Activated B cell treated with CpG ODN at 0.5 μM for 24 hours (primary cell): ENCODE measurements at places on chromosomes 3 and 15. TPM values are rescaled to one million over a fixed set of nuclear protein-coding genes. Genes with fewer than 3 reads are reported as not detected.

Gene ALCAM
- total RNA-seq: 27.6 and 28.5 TPM in 2 replicates

Gene EFCC1
- not detected in 2 replicates for total RNA-seq

GRCh38 chr3:45760878-45761711, 35.2 kb downstream of the SLC6A20 start:
- H3K4me3 ChIP-seq: no peak overlapping the region
- H3K36me3 ChIP-seq: no peaks in the 10 kb centered on the region
- DNase-seq: no peak
- no peak overlapping the region for H3K27ac ChIP-seq

Gene SPINK8
- not detected in 2 replicates for total RNA-seq

Gene ROPN1B
- not detected in 2 replicates for total RNA-seq

DNA sequence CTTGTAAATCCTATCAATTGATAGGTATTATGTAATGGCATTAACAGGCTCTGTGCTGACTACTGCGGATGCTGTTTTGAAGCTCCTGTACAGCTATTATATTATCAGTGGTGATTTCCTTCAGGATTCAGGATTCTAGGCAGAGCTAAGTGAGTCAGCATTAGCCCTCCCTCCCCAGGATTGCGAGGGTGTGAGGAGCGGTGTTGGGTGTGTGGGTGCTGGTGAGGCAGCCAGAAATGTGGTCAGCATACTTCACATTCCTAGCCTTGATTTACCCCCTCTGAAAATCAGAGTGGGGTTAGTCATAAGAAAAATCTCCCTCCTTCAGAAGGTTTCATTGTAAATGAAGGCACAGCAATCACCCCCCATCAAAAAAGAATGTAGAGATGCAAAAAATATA, 72.5 kb downstream of the SNTN start:
- peaks cover 3% of the 10 kb centered on the region for H3K27me3 ChIP-seq
- no peaks in the 10 kb centered on the region for H3K36me3 ChIP-seq
- H3K27ac ChIP-seq: no peak overlapping the region
- DNase-seq: no peak

DNA sequence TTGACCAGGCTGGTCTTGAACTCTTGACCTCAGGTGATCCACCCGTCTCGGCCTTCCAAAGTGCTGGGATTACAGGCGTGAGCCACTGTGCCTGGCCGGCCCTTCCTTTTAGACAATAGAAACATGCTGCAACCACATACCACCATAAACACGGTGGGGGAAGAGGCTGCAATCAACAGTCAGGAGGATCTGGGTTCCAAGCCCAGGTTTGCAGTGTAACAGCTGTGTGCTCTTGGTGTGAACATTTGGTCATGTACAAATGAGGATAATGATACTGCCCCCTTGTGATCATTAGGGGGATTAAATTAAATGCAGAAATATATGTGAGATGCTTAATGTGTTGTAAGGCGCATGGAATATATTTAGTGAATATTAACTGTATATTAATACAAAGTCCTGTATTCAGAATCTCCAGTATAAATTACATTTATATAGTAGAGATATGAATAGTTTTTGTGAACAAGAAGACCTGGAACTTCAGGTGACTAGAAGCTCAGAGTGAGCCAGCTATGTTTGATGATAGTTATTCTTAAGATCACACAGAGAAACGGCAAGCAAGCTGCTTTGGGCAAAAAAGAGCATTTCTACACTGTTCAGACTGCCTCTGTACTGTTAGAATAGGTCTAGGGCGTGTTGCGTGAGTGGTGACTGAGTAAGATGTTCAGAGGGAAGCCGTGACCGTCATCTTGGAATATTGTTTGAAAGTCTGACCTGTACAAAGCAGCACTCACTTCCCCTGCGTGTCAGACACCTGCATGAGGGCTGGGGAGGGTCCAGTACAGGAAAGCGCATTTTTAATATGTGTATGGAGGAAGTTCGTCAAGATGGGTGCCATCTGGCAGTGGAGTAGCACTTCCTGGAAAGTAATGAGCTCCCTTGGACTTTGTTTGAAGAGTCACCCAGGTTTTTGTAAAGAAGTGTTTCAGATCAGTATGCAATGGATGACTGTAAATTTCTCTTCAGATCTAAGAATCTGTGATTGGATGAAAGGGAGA, 125.8 kb downstream of the PGPEP1L start:
- H3K27ac ChIP-seq: no peak overlapping the region
- no peak for DNase-seq
- H3K27me3 ChIP-seq: peaks cover 2% of the 10 kb centered on the region
- no peaks in the 10 kb centered on the region for H3K36me3 ChIP-seq
- peaks cover 8% of the 10 kb centered on the region for H3K4me1 ChIP-seq

GRCh38 chr3:141103503-141103902, 52.4 kb downstream of the SPSB4 start:
- H3K4me3 ChIP-seq: no peak overlapping the region
- peaks cover 6% of the 10 kb centered on the region for H3K27me3 ChIP-seq
- no peaks in the 10 kb centered on the region for H3K4me1 ChIP-seq
- no peak overlapping the region for H3K27ac ChIP-seq
- H3K36me3 ChIP-seq: no peaks in the 10 kb centered on the region

DNA sequence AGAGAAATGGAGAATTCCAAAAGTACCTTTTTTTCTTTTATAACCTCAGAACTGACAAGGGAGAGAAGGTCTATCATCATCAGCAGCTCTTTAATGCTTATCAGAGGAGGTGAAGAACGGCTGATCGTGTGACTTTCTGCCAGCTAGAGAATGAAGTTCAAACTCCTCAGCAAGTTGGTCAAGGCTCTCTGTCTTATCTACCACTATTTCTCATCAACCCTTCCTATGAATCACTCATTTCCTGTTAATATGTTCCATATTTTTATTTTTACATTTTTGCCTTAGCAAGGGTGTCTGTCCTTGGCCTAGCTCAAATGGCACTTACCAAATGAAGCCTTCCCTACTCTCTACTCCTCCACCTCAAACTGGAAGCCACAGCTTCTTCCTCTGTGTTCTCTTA, 73.1 kb upstream of the TSPAN3 start:
- H3K4me1 ChIP-seq: no peaks in the 10 kb centered on the region
- no peaks in the 10 kb centered on the region for H3K27me3 ChIP-seq
- H3K4me3 ChIP-seq: no peak overlapping the region
- H3K27ac ChIP-seq: no peak overlapping the region
- H3K36me3 ChIP-seq: peaks cover 42% of the 10 kb centered on the region

GRCh38 chr3:194987571-194988494, 283.1 kb downstream of the XXYLT1 start:
- H3K4me3 ChIP-seq: no peak overlapping the region
- no peak for DNase-seq
- H3K36me3 ChIP-seq: no peaks in the 10 kb centered on the region
- no peak overlapping the region for H3K27ac ChIP-seq
- H3K4me1 ChIP-seq: no peaks in the 10 kb centered on the region
- H3K27me3 ChIP-seq: peaks cover 8% of the 10 kb centered on the region

- no peak overlapping the region for H3K27ac ChIP-seq
- no peaks in the 10 kb centered on the region for H3K4me1 ChIP-seq
- H3K4me3 ChIP-seq: no peak overlapping the region
- DNase-seq: no peak
- H3K36me3 ChIP-seq: peaks cover 2% of the 10 kb centered on the region
- H3K27me3 ChIP-seq: no peaks in the 10 kb centered on the region
These were observed 148.0 kb upstream of the MBNL1 start for GRCh38 chr3:152120601-152121269.

Gene MIX23
- 47.3 and 49.1 TPM in 2 replicates for total RNA-seq

GRCh38 chr15:25886498-25887140, 23.5 kb upstream of the ATP10A start:
- H3K36me3 ChIP-seq: no peaks in the 10 kb centered on the region
- H3K4me3 ChIP-seq: no peak overlapping the region
- DNase-seq: no peak
- H3K4me1 ChIP-seq: no peaks in the 10 kb centered on the region
- H3K27me3 ChIP-seq: peaks cover 8% of the 10 kb centered on the region
- H3K27ac ChIP-seq: no peak overlapping the region

- H3K4me3 ChIP-seq: no peak overlapping the region
- no peak overlapping the region for H3K27ac ChIP-seq
- no peak for DNase-seq
- no peaks in the 10 kb centered on the region for H3K27me3 ChIP-seq
- H3K4me1 ChIP-seq: no peaks in the 10 kb centered on the region
- H3K36me3 ChIP-seq: peaks cover 56% of the 10 kb centered on the region
These were observed 36.2 kb upstream of the FILIP1L start for GRCh38 chr3:100150473-100150872.

DNA sequence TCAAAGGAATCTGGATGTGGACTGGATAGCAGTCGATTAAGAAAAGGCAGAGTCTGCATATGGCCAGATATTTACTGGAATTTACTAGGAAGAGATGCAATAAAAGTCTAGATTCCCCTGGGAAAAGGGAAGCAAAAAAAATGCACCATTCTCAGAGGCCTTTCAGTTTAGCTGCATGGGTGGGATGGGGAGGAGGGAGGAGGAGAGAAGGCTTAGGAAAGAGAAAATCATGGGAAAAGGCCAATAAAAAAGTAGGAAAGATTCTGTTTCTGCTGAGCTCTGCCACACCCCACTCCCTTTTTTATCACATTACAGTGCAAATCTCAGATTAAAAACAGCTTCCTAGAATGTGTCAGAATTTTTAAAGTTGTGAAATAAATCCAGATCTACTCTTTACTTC, 103.6 kb downstream of the ADAMTS9 start:
- H3K4me1 ChIP-seq: no peaks in the 10 kb centered on the region
- H3K4me3 ChIP-seq: no peak overlapping the region
- H3K27ac ChIP-seq: no peak overlapping the region
- H3K27me3 ChIP-seq: no peaks in the 10 kb centered on the region

DNA sequence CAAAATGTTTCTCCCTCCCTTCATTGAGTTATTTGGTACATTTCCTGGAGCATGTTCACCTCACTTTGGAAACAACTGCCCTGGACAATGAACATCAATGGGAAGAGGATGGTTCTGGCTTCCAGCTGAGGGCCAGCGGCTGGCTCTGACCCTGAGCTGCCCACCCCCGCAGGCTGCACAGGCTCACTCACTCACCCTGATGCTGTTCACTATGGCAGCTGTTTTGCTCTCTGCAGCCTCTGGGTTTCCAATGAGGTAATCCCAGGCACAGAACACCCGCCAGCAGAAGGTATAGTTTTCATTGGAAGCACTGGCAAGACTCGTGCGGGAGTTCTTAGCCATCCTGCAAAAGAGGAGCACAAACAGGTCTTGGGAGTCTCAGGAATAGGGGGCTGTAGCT, 17.8 kb downstream of the TMC3 start:
- H3K4me1 ChIP-seq: no peaks in the 10 kb centered on the region
- H3K4me3 ChIP-seq: no peak overlapping the region
- DNase-seq: no peak

Gene RASGRP1
- 37.7 and 39.2 TPM in 2 replicates for total RNA-seq

Gene ANKUB1
- total RNA-seq: not detected in 2 replicates

DNA sequence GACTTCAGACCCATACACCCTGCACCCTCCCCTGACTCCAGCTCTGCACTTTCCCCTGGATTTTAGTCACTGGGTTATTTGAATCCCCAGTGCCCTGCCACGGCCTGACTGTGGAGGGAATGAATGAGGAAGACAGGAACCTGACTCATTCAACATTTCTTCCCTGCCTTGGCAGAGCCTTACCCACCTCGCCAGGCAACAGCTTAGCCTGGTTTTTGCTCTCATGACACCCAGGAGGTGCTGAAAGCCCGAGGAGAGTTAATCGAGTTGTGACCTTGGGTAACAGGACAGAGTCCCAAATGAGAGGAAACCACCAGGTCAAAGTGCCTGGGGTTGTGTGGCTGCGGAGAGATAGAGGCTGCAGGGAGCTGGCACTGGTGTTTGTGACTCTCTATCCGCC, 128.3 kb downstream of the SMAD6 start:
- peaks cover 41% of the 10 kb centered on the region for H3K4me1 ChIP-seq
- H3K4me3 ChIP-seq: no peak overlapping the region
- DNase-seq: no peak
- no peak overlapping the region for H3K27ac ChIP-seq
- no peaks in the 10 kb centered on the region for H3K27me3 ChIP-seq

DNA sequence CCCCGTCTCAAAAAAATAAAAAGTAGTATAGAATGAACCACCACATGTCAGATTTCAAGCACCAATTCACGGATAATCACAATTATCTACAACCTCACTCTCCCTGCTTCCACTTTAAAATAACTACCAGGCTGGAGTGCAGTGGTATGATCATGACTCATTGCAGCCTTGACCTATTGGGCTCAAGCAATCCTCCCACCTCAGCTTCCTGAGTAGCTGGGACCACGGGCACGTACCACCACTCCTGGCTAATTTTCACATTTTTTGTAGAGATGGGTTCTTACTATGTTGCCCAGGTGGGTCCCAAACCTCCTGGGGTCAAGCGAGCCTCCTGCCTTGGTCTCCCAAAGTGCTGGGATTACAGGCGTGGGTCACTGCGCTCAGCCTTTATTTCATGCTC, 38.1 kb upstream of the LDHAL6B start:
- H3K4me1 ChIP-seq: peaks cover 6% of the 10 kb centered on the region
- no peaks in the 10 kb centered on the region for H3K27me3 ChIP-seq

- no peak overlapping the region for H3K27ac ChIP-seq
- H3K4me3 ChIP-seq: no peak overlapping the region
- H3K36me3 ChIP-seq: no peaks in the 10 kb centered on the region
- H3K27me3 ChIP-seq: no peaks in the 10 kb centered on the region
- DNase-seq: no peak
These were observed 82.8 kb downstream of the CADM2 start for GRCh38 chr3:85041562-85042055.

Gene SNRK
- 31.1 TPM in 2 replicates for total RNA-seq

DNA sequence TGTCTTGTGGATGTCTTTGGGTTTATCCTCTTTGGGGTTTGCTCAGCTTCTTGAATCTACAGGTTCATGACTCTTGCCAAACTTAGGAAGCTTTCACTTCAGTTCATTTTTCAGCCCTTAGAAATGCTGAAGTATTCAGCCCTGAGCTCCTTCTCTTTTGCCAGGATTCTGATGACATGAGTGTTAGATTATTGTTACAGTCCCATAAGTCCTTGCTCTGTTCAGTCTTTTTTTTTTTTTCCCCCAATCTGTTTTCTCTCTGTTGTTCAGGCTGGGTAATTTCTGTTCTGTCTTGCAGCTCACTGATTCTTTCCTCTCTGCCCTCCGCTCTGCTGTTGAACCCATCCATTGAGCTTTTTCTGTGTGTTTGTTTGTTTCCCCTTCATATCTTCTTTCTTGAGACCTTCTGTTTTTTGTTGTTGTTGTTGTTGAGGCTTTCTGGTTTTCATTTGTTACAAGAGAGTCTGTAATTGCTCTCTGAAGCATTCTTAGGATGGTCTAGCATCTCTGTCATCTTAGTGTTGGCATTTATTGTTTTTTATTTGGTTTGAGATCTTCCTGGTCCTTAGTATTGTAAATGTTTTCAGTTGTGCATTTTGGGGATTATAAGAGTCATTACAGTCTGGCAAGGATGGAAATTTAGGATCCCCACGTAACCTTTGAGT, 18.4 kb downstream of the LRCH3 start:
- H3K4me1 ChIP-seq: peaks cover 39% of the 10 kb centered on the region
- H3K27me3 ChIP-seq: no peaks in the 10 kb centered on the region
- no peak for DNase-seq

Gene ANKRD63
- total RNA-seq: 0.32 TPM in 1 of 2 replicates, not detected in the other

Gene CADM2
- total RNA-seq: not detected in 2 replicates

GRCh38 chr3:144053121-144053520, 81.5 kb downstream of the DIPK2A start:
- H3K4me3 ChIP-seq: no peak overlapping the region
- H3K27ac ChIP-seq: no peak overlapping the region
- peaks cover 9% of the 10 kb centered on the region for H3K27me3 ChIP-seq
- no peaks in the 10 kb centered on the region for H3K36me3 ChIP-seq

Gene MAP6D1
- total RNA-seq: 0.78 and 1.9 TPM in 2 replicates

Gene CLEC3B
- total RNA-seq: not detected in 2 replicates

- H3K36me3 ChIP-seq: no peaks in the 10 kb centered on the region
- H3K4me1 ChIP-seq: no peaks in the 10 kb centered on the region
- H3K27ac ChIP-seq: no peak overlapping the region
These were observed 109.1 kb upstream of the LRIG1 start for GRCh38 chr3:66609660-66610561.

Gene GOLGA8K
- total RNA-seq: 0.33 and 0.93 TPM in 2 replicates

Gene MESP2
- 0.40 TPM in 1 of 2 replicates, not detected in the other for total RNA-seq

Gene WDR93
- total RNA-seq: 0.10 and 0.16 TPM in 2 replicates

Gene GADL1
- total RNA-seq: not detected in 2 replicates
